Chondrocyte (in vitro differentiated cells): ENCODE measurements at places on chromosomes 3 and 15. TPM values are rescaled to one million over a fixed set of nuclear protein-coding genes. Genes with fewer than 3 reads are reported as not detected.

The SLC28A1 gene
- not detected in 3 replicates for total RNA-seq

The CBLB gene
- 25.0 to 28.0 TPM (median 26.9 TPM) in 3 replicates for total RNA-seq

GRCh38 chr3:15500107-15500724 is 21.3 kb downstream of the COLQ start:
- no peak for DNase-seq

GRCh38 chr3:127383656-127384179 is 95.9 kb upstream of the PRR20G start:
- DNase-seq = peak; percentile 44

DNA sequence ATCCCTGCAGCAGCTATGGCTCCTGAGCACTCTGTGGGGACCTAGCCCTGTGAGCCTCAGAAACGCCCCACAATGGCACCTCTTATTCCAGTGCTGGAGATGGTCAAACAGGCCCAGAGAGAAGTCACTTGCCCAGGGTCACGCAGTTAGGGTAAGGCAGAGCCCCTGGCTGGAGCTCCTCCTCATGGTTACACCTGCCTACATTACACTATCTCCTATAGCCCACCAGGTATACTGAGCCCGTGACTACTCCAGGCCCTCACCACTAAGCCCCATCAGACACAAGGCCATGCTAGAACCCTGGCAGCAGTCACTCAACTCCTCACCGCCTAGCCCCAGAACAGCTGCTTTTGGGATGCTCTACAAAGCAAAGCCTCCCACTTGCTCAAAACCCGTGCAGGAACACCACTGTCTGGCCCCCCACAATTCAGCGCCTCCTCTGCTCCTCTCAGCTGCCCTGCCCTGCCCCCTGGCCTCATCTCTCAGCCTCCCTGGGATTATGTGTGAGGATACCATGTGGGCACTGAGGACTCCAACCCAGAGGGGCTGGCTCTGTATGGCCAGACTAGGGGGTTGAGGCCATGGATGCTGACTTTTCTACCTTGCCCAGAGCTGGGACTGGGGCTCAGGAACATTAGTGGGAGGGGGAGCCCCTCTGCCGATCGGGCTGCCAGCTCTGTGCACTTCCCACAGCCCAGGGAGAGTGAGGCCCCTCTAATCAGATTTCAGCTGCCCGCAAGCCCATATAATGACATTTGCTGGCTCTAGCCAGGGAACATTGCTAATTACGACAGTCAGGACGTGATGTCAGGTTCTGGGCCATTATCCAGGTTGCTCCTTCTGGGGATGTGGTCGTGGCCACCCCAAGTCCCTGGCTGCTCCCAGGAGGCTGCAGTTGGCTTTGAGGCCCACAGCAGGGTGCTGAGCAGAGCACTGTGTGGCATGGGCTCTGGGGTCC is 4.0 kb downstream of the NT5DC2 start:
- DNase-seq = no peak

GRCh38 chr3:77186728-77187127 is 146.8 kb downstream of the ROBO2 start:
- DNase-seq = no peak
